Islet precursor cell (in vitro differentiated cells): ENCODE measurements at places on chromosomes 1 and 21.

GRCh38 chr1:64601207-64601606 lies 131.3 kb downstream of the CACHD1 start:
- DNase-seq = no peak

- DNase-seq = peak; percentile 73
Observed at GRCh38 chr1:3315399-3316339, 138.8 kb upstream of the ARHGEF16 start.

GRCh38 chr1:201903135-201903534 lies 14.4 kb downstream of the SHISA4 start:
- DNase-seq = peak; percentile 91

DNA sequence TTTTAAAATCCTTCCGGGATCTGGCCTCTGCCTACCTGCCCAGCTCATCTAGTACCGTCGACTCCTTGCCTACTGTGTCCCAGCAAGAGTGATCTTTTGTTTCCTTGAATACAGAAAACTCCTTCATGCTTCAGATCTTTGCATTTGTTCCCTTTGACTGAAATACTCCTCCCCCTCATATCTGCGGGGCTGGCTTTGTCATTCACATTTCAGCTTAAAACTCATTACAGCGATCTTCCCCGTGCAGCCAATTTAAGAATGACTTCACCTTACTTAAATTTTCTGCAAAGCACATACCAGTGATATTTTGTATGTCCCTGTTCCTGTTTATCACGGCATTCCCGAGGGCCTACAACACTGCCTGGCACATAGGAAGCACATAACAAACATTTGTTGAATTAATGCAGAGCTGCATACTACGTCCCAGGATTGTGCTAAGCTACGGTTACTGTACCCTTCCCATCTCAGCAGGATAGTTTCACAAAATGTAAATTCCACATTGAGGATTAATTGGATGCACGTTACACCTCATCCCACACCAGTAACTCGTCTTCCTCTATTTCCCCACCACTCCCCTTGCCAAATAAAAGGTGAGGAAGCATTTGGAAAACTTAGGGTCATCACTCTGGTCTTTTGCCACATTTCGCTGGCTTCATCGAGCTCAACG lies 837 bp upstream of the DESI2 start:
- DNase-seq = no peak

DNA sequence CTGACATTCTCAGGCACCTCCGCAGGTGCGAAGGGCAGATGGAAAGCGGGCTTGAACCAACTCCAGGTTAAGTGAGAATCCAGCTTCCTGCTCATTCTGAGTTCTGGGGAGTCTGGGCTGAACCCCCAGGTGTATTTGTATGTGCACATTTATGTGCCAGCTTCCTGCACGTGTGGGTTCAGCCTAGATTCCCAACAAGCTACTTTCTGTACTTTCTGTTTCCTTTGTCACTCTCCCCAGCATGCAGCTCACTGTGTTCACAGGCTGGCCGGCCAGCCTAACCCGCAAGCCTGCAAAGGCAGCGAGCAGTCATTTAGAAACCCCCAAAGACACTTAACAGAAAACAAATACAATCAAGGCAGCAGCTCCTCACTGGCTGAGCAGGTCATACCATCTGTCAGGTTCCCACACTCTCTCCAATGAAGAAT lies 1.3 kb upstream of the IL19 start:
- DNase-seq = no peak
